ENCODE measurements at places on chromosomes 5 and 9.

DNA sequence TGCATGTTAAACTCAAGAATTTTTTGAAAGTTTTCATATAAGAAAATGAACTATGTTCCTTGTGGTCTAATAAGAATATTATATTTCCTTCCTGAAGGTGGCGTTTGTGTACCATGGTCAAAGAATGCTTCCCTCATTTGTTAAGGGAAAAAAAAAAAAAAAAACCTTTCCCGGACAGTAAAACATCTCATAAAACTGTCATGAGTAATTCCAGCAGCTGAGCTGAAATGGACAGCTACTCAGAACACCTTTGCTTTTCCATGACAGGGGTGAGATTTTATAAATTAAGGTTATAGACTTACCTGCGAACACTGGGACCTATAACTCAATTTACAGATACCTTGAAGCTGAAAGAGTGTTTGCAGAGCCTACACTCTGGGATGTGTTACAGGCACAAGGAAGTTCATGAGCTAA, 113.2 kb upstream of the RANBP3L start:
- no peak for DNase-seq

- DNase-seq = no peak
These were observed 94.9 kb downstream of the TMEM174 start for GRCh38 chr5:73267766-73268435.

DNA sequence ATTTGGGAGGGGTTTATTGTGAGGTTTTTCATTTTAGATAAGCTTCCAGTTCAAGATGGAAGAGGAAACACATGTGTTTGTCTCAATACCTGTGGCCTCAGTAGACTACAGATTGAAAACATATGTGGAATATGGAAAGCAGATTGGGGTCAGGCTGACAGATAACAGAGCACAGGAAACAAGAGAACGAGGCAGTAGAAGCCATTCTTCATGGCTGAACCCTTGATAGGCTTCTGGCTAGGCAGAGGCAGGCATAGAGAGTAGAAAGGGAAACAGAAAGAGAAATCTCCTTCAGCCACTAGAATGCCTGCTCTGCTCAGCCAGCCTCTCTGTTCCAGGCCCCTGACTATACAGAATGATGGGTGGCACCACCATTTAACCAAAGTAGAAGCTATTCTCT, 152.5 kb downstream of the MUSK start:
- DNase-seq = no peak

GRCh38 chr9:125564631-125565030, 142.4 kb downstream of the MAPKAP1 start:
- no peak for DNase-seq

DNA sequence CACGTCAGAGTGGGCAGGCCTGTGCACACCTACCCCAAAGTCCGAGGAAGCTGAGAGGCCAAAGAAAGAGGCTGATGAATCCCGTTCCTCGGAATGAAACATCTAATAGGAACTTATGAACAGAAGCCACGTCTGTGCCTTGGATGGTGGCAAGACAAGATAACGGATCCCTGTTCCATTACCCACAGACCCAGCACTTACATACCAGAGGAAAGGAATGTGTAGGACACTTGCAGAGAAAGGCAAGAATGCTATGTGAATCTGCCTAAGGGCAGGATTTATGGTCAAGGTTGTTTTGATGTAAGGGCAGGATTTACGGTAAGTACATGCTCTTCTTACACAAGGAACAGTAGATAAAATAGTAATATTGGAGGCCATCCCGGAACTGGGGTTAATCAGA, 93.2 kb downstream of the WDR41 start:
- no peak for DNase-seq

- DNase-seq = no peak
These were observed 10.1 kb upstream of the GRIA1 start for GRCh38 chr5:153480401-153480800.

- DNase-seq = no peak
These were observed 113.7 kb downstream of the LHFPL2 start for GRCh38 chr5:78534905-78535200.

GRCh38 chr5:160371294-160371693, 868 bp upstream of the C1QTNF2 start:
- no peak for DNase-seq

DNA sequence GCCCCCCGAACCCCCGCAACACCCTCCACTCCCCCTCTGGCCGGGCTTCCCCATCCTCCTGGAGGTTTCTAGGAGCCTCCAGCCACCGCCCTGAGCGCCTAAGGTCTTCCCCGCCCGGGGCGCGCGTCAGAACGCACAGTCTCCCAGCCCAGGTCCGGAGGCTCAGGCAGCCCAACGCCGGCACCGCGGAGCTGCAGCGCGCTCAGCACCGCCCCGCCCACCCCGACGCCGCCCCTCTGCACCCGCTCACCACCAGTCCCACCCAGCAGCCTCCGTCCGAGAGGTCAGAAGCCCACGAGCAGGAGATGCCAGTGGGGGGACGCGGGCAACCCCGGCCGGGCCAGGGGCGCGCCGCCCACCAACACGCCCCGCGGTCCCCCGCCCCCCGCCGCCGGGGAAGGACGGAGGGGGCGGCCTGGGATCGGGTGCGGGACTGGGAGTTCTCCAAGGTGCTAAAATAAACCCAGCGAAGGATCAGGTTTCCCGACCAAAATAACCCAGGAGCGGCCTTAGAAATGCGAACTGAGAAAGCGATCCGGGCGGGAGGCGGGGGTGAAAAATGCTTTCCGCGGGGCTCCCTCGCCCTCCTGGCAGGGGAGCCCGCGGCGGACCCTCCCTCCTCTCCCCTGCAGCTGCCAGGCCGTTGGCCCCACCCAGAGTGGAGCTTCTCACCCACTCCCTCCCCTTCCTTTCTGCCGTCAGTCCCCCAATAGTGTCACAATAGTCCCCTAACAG, 6.5 kb upstream of the FAM78A start:
- DNase-seq = peak; percentile 69

DNA sequence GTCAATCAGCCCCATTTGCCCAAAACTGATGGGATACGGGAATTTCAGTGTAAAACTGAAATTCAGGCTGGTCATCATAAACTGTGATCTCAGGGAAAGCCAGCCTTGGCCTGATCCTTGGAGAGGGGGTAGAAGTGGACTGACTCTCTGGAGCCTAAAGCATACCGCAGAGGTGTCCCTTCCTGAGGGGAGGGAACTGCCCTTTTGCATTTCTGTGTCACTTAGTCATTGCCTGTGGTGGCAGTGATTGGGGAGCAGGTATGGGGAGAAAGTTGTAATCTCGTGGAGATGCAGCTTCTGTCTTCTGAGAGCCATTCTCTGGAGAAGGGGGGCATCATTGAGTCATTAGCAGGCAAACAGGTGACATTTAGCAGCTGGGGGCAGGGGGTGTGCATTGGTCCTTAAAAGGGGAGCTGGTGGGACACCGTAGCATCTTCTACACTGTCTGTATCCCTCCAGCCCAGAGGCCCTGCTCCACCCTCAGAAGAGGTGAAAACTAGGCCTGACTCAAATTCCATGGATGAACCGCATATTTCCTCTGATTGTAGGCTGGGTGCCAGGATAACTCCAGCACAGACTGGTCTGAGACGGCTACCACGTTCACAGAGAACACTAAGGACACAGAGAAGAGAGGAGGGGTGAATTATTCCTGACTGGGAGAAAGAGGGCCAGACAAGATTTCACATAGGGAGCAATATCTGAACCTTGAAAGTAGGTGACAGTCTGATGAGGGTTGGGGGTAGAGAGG, 143.3 kb downstream of the SEC61B start:
- DNase-seq = no peak

- DNase-seq = no peak
These were observed 13.0 kb upstream of the SETX start for GRCh38 chr9:132367613-132368313.

DNA sequence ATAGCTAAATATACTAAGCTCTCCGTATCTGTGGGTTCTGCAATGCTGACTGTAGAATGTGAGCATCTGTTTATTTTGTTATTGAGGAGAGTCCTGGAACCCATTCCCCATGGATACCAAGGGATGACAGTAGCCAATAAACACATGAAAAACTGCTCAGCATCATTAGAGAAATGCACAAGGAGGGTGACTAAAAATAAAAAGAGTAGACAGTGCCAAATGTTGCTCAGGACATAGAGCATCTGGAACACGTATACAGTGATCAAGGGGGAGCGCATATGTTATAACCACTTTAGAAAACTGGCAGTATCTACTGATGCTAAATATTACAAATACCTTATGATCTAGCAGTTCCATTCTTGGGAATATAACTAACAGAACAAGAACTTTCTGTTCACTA, 31.0 kb downstream of the MARCHF6 start:
- no peak for DNase-seq

DNA sequence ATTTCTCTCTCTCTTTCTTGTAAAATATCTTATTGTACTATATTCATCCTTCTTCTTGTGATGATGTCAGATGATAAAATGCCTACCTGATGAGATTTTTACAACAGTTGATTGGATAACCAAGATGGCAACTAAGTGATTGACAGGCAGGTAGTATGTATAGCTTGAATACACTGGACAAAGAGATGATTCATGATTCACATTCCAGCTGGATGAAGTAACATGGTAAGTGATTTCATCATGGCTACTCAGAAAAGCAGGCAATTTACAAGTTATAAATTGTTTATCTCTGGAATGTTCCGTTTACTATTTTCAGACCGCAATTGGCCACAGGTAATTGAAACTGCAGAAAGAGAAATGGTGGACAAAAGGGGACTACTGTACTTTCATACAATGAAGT, 1471.7 kb upstream of the C9orf72 start:
- DNase-seq = no peak

- peak; percentile 81 for DNase-seq
These were observed 21.2 kb downstream of the GSN start for GRCh38 chr9:121289026-121289771.

DNA sequence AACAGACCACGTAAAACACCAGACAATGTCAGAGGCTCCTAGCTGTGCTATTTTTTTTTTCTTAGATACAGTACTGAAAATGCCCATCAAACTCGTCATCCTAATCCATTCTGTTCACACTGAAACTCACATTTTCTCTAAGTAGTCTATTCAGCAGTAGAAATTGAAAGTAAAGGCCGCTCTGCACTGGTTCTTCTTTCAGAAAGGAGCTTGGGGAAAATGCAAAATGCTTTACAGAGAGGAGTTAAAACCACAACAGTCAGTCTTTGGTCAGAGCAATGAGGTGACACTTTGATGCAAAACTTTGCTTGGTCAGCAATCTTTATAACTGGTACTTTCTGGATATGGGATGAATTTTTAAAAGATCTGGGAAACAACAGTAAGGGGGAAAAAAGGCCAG, 43.8 kb upstream of the SUSD1 start:
- no peak for DNase-seq

DNA sequence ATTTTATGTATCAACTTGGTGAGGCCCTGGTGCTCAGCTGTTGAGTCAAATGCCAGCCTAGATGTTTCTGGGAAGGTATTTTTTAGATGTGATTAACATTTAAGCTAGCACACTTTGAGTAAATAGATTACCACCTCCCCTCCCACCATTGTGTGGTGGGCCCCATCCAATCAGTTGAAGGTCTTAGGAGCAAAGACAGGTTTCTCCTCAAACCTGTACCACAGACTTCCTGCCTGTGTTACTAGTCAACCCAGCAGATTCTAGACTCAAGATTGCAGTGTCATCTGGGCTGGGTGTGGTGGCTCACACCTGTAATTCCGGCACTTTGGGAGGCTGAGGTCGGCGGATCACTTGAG, 33.8 kb downstream of the MRPL36 start:
- no peak for DNase-seq

DNA sequence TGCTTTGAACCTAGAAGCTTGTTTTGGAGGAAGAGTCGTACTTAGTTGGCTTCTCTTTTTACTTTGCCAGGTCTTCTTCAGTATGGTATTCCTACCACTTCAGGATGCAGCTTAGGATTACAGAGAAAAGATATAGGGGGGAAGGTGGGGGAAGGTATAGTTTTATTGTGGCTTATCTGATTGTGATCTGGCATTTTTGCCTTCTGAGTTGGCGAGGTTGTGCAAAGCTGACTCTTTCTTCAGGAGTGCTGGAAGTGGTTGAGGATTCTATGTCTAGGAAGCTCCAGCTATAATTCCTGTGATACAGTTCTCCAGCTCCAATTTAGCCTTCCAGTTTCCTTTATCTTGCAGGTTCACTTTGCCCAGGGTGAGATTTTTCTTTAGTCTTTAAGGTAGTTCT, 7.0 kb downstream of the CDC42SE2 start:
- no peak for DNase-seq

- no peak for DNase-seq
These were observed 20.1 kb downstream of the ISOC1 start for GRCh38 chr5:129114539-129115193.

- DNase-seq = no peak
These were observed 50.6 kb downstream of the NKD2 start for GRCh38 chr5:1058988-1059883.

DNA sequence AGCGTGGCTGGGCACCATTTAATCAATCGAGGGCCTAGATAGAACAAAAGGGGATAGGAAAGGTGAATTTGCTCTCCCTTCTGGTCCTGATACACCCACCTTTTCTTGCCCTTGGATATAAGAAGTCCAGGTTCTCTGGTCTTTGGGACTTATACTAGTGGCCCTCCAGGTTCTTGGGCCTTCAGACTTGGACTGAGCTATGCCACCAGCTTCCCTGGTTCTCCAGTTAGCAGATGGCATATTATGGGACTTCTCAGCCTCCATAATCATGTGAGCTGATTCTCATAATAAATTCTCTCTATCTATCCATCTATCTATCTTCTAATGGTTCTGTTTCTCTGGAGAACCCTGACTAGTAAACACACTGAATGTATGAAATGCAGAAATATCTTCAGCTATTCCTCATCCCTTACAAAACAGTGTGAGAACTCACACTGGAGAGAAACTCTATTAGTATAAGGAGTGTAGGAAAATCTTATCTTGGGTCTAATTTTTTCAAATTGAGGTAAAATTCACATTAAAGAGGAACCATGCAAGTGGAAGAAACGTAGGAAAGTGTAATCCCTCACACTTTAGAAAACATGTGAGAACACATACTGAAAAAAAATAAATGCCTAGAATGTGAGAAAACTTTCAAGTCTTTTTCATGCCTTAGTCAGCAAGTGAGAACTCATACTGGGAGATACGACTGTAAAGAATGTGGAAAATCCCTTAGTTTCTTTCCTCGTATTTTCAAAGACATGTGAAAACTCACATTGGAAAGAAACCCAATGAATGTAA, 15.5 kb downstream of the PCDHB15 start:
- DNase-seq = no peak

DNA sequence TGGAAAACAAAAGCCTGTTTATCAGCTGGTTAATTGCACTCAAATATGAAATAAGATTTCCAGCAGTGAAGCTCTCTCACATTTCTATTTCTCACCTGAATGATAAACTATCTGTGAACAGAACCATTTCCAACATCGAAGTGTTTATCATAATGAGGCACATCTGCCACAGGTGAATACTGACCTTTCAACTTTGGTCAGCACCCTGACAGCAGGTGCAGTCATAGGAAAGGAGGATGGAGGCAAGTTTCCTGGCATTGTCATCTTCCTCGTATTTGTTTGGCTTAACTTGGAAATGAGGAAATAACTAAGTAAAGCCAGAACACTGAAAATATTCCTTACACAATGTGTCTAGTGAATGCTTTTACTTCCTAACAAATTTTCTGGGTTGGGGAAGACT, 716.4 kb downstream of the NR2F1-AS1 start:
- no peak for DNase-seq

GRCh38 chr5:68272289-68272688, 56.7 kb downstream of the PIK3R1 start:
- no peak for DNase-seq

Measured in femur (tissue), 1 donor.